ENCODE measurements at places on chromosomes 5 and 9.
A peak's percentile ranks its signal among the peaks of the same experiment; 100 is the strongest.

DNA sequence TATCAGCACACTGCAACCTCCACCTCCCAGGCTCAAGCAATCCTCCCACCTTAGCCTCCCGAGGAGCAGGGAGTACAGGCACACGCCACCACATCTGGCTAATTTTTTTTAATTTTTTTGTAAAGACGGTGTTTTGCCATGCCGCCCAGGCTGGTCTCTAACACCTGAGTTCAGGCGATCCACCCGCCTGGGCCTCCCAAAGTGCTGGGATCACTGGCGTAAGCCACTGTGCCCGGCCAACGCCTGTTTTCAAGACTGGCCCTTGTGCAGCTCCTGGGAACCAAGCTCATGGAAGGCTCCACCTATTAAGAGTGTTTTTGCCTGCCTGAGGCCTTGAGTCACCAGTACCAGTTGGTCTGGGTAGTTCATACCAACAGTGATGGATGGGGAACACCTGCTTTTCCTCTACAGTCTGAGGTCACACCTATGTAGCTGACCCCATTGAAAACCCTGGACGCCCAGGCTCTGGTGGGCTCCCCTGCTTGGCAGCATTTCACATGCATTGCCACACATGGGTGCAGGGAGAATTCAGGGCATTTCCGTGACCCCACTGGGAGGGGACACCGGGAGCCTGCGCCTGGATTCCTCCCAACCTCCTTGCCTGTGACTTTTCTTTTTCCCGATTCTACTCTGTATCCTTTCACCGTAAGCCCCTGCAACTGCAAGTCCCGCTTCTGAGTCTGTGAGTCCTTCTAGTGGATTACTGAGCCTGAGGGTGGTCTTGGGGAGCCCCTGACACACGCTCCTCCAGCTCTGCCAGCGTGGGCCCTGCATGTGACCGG lies 63.5 kb downstream of the ZNF354C start:
- DNase-seq: no peak

GRCh38 chr5:10695055-10695649 lies 65.9 kb downstream of the DAP start:
- no peak for DNase-seq

GRCh38 chr5:55923177-55923771 lies 71.5 kb downstream of the IL6ST start:
- peak; percentile 35 for DNase-seq

- no peak for DNase-seq
Measured at GRCh38 chr5:98602534-98603112, 170.8 kb upstream of the RGMB start.

- DNase-seq: no peak
Measured at GRCh38 chr5:60826653-60827052, 17.4 kb downstream of the ELOVL7 start.

DNA sequence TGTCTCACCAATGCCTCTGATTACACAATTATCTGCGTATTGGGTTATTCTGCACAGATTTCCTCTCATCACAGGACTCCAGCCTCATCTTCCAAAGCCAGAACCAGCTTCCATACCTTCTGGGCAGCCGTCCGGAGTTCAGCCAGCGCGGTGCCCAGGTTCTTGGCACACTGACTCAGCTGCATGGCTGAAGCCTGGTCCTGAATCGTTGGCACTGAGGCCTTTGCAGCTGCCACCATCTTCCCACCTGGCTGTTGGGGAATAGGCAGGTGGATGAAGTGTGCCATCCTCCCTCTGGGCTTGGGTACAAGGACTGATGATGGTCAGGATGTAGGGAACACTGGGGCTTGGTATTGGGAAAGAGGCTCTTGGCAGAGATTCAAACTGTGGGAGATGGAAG lies 17.9 kb downstream of the TLN1 start:
- DNase-seq: no peak
